Right atrium auricular region (tissue), 2 donors: ENCODE measurements at places on chromosomes 11 and 22. TPM values are rescaled to one million over a fixed set of nuclear protein-coding genes. Genes with fewer than 3 reads are reported as not detected.

DNA sequence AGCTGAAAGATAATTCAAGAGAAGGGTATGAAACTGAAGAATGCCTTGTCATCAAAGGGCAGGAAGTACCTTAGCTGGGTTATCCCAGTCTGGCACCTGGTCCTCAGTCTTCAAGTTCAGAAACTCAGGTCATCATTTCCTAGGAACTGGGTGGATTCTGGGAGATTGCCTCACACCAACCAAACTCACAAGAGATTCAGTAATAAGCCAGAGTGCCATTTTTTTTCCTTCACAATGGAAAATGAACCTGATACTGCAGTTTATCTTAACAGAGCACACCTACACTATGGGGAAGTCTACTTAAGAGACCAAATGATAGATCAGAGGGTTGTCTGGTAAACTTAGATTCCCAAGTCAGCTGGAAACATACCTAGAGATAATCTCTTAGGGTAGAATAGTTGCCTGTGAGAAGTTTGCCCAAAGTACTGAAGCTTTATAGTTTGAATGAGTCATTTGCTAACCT is 3.8 kb upstream of the BUD13 start:
- no peak for DNase-seq
- H3K4me1 ChIP-seq, result no peaks in the 10 kb centered on the region
- peaks cover 19% of the 10 kb centered on the region for H3K36me3 ChIP-seq
- no peaks in the 10 kb centered on the region for H3K27me3 ChIP-seq
- no peak overlapping the region for H3K4me3 ChIP-seq
- no peak overlapping the region for H3K27ac ChIP-seq

- no peaks in the 10 kb centered on the region for H3K36me3 ChIP-seq
- H3K27ac ChIP-seq, result no peak overlapping the region
- no peaks in the 10 kb centered on the region for H3K27me3 ChIP-seq
- H3K4me1 ChIP-seq, result no peaks in the 10 kb centered on the region
- H3K4me3 ChIP-seq, result no peak overlapping the region
- no peak for DNase-seq
Observed at GRCh38 chr11:123892031-123892430, 6.6 kb upstream of the TMEM225 start.

PATE2 gene
- total RNA-seq, result not detected

- no peak overlapping the region for H3K4me3 ChIP-seq
- H3K4me1 ChIP-seq, result no peaks in the 10 kb centered on the region
- H3K27me3 ChIP-seq, result no peaks in the 10 kb centered on the region
- no peak overlapping the region for H3K27ac ChIP-seq
- H3K36me3 ChIP-seq, result no peaks in the 10 kb centered on the region
Observed at GRCh38 chr22:47195484-47196165, 433.2 kb downstream of the TBC1D22A start.

MS4A2 gene
- not detected for total RNA-seq

- no peaks in the 10 kb centered on the region for H3K27me3 ChIP-seq
- DNase-seq, result no peak
- peaks cover 7% of the 10 kb centered on the region for H3K4me1 ChIP-seq
- no peak overlapping the region for H3K27ac ChIP-seq
Observed at GRCh38 chr22:46373921-46374662, 38.6 kb downstream of the TRMU start.

DNA sequence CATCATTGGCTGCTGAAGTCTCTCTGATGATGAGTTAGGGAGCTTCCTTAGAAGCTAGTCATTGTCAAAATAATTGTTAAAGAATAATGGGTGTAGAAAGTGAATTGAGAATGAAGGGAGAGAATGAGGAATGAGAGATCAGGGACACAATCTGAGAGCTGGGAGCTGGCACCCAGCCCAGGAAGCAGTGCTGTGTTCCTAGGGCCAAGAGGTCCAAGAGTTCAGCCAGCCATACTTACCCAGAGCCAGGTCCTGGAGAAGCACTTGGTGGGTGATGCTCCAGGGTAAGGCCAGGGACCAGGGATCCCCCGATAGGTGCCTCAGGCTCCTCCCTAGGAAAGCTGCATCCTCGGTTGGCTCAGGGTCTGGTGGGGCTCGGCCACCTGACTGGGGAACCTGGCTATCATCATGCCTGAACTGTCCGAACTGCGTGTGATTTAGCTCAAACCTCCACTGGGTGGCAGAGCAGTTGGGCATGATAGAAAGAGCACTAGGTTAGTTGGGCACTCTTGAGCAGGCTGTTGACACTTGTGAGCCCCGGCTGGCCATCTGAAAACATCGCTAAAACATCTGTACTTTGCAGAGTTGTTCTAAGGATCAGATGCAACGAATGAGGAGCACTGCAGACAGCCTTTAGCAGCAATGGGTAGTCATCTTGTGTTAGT is 123.9 kb upstream of the NCAM1 start:
- H3K4me3 ChIP-seq, result no peak overlapping the region
- DNase-seq, result no peak
- H3K27ac ChIP-seq, result peak overlapping the region; percentile 6
- no peaks in the 10 kb centered on the region for H3K27me3 ChIP-seq

APOL4 gene
- 0.24 TPM for total RNA-seq

ST13 gene
- 101 TPM for total RNA-seq

DNA sequence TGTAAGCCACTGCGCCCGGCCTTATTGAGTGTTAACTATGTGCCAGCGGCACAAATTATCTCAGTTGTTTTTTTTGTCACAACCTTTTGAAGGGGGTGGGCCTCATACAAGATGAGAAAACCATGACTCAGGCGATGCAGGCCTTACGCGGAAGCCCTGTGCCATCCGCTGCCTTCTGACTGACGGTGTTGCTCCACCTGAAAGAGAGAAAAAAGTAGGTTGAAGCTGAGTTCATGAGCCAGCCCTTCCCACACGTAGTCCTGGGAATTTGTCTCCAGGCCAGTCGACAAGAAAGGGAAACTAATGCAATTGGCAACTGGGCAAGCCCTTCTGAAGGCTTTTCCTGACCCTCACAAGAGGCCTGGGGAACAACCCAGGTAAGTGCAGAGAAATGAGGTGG is 96.9 kb upstream of the CRYBB3 start:
- H3K4me1 ChIP-seq, result no peaks in the 10 kb centered on the region
- DNase-seq, result no peak
- H3K4me3 ChIP-seq, result no peak overlapping the region
- H3K27ac ChIP-seq, result no peak overlapping the region
- no peaks in the 10 kb centered on the region for H3K36me3 ChIP-seq
- H3K27me3 ChIP-seq, result no peaks in the 10 kb centered on the region

GRCh38 chr22:19455585-19456370 is 8.3 kb upstream of the C22orf39 start:
- no peaks in the 10 kb centered on the region for H3K4me1 ChIP-seq
- no peak overlapping the region for H3K4me3 ChIP-seq
- no peak overlapping the region for H3K27ac ChIP-seq
- no peaks in the 10 kb centered on the region for H3K27me3 ChIP-seq
- peaks cover 63% of the 10 kb centered on the region for H3K36me3 ChIP-seq
- DNase-seq, result no peak

GRCh38 chr11:74312326-74312725 is 886 bp upstream of the P4HA3 start:
- H3K4me3 ChIP-seq, result no peak overlapping the region
- peaks cover 15% of the 10 kb centered on the region for H3K4me1 ChIP-seq
- H3K27ac ChIP-seq, result no peak overlapping the region
- no peak for DNase-seq

RBMXL2 gene
- total RNA-seq, result not detected
